ENCODE measurements at places on chromosomes 6 and 20.
A peak's percentile ranks its signal among the peaks of the same experiment; 100 is the strongest.

GRCh38 chr20:33719277-33719988 is 677 bp downstream of the PXMP4 start:
- DNase-seq, result no peak

GRCh38 chr20:10854976-10855375 is 181.2 kb upstream of the JAG1 start:
- DNase-seq, result no peak

DNA sequence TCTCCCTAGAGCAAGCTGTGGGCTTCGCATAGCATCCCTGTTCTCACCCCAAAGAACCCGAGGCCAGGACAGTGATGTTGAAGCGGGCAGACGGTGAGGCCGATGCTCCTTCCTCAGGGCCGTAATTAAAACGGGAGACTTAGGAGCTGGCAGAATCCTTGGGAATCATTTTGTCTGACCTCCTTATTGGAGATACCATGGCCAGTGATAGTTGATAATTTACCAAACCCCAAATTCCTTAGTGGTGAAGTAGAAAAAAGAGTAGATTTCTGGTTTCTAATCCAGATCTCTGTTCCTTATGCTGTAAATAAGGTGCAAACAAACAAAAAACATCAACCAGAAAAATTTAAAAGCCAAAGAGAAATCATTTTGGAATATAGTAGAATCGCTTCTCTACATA is 361.1 kb upstream of the AGPAT4 start:
- DNase-seq, result no peak

DNA sequence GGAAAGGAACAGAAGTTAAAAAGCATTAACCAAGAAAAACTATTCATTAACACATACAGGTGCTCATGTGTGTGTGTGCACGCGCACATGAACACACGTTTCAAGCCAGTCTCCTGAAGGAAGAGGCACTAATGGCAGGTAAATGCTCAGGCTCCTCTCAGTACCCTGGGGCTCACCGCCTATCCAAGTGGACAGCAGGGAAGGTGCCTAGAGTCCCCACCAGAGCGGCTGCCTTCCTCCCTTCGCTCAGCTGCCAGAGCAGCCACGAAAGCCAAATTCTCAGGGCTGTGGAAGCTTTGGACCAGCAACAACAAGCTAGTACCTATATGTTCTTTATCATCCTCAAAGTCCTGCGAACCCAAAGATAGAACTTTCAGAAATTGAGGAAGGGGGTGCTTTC is 42.6 kb downstream of the PLCG1 start:
- DNase-seq, result no peak

- DNase-seq, result no peak
Measured at GRCh38 chr20:10653599-10654249, 20.1 kb downstream of the JAG1 start.

DNA sequence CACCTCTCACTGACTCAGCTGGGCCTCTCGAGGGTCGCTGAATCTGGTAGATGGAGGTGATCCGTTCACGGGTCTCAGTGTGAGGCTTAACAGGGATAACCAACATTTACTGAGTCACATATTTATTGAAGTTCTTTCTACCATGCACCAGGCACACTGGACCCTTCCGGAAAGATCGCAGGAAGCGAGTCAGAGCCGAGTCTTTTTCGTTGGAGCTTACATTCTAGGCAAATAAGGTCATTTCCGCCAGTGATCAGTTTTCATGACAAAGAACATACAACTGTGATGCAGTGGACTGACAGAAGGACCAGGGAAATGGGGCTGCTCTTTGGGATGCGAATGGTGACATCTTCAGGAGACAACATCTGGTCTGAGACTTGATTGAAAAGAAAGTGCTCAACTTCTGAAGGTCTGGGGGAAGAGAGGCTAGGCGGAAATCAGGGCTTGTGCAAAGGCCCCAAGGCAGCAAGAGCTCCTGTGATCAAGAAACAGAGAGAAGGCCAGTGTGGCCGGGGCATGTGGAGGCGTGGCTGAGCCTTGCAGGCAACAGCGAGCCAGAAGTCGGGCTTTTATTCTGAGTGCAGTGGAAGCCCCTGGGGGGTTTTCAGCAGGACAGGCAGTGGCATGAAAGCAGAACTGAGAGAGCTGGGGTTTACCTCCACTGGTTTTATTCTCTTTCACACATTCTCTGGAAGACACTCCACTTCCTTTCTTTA is 56.7 kb downstream of the APCDD1L start:
- DNase-seq, result no peak

DNA sequence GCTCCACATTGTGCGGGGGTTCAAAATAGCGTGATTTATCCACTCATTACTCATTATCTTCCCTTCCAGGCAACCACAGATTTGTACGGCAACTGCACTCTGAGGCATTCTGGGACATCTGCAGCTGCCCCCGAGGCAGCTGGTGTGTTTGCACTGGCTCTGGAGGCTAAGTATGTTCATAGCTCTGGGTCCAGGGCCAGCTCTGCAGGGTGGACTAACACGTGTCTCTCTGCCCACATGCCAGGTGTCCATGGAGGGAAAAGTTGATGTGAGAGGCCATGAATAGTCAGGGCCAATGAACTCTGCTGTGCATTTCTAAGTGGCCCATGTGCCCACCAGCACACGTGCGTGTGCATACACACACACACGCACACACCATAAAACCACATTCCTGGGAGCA is 74.9 kb downstream of the BFSP1 start:
- DNase-seq, result no peak

DNA sequence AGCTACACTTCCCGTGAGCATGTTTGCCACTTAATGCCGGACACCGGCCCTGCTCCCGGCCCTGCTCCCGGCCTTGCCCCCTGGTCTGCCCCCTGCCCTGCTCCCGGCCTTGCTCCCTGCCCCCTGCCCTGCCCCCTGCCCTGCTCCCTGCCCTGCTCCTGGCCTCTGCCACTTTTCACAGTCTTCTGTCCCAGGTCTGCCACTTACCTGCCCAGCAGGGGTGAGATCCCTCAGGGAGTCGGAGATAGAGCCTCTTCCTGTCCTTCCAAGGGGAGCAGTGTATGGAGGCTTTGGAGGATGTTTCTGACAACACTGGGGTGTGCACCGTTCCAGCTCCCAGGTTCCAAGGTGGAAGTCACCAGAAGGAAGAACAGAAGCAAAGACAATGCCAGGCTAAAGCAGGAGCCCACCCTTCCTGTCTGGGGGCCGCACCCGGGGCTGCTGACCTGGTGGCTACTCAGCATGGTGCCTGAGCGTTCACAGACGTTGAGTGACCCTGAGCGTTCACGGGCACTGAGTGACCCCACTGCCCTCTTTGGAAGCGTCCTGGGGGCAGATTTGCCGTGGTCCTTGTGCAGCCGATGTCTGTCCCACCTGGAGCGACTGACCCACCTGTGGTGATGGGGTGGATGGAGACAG is 199.8 kb downstream of the DLL1 start:
- DNase-seq, result no peak

DNA sequence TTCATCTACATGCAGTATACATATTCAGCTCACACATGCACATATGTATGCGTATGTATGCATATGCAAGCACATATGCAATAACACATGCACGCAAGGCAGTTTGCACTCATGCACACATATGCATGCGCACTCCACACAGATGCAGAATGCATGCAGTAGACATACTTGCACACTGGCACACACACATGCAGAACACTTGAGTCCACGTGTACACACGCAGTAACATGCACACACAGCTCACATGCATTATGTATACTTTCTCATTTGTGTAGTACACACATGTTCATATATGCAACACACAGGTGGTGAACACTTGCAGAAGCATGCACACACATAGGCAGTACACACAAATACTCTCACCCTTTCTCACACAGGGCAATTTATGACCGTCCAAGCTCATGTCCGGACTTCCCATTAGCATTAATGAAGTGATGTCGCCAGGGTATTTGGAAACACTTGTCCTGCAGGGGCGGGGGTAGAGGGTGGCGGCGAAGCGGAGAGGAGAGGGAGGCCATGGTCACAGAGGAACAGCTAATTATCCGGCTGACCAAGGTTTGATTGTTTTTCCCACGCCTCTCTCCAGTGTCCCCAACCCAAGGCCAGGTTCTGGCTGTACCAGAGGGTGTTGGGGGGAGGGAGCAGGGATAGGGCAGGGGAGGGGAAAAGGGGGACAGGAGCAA is 91.3 kb downstream of the VEGFA start:
- no peak for DNase-seq

GRCh38 chr20:23125159-23125558 is 39.0 kb upstream of the CD93 start:
- peak; percentile 70 for DNase-seq

DNA sequence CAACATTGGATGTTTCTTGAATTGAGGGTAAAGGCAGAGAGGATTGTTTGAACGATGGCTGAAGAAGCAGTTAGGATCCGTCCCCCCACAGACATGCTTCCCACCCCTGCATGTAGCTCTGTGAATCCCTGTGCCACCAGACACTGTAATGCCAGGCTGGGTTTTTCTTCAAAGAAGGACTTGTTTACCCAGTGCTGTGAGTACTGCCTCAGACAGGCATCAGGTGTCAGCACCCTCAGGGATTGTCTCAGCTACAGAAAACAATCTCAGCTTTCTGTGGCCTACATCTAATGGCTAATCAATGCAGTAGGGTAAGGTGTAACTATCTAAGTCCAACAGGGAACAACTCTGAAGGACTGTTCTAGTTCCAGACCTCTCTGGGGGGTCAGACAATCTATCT is 853.0 kb upstream of the EPHA7 start:
- DNase-seq, result no peak

DNA sequence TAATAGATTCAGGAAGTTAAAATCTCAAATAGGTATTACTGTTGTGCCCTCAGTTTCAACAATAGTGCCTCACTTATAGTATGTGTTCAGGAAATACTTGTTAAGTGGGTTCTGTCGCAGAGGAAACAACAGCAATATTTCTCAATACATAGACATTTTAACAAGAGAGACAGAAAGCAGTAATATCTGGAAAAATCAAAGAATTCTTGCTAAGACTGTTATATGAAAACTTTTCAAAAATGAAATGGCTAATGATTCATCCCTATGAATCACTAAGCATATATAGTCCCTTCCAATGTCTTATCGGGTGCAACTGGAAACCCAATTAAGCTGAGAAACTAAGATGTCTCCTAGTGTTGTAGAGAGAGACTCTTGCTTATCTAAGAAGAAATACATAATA is 668.9 kb downstream of the TFAP2A start:
- no peak for DNase-seq

DNA sequence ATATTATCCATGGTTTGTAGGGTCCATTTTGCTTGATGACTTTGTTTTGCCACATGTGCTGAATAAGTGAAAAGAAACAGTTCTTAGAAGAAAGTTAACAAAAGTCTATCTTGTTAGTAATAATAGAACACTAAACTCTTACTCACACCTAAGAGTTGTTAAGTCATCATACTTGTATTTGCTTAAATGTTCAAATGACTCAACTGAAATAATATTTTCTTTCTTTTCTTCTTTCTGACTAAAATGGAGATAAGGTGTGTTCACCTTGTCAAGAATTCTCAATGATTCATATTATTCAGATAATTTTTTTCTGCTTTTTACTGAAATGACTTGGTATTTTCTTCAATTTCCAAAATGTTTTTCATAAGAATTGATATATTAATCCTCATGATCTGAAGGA is 327.2 kb downstream of the HTR1B start:
- DNase-seq, result no peak

DNA sequence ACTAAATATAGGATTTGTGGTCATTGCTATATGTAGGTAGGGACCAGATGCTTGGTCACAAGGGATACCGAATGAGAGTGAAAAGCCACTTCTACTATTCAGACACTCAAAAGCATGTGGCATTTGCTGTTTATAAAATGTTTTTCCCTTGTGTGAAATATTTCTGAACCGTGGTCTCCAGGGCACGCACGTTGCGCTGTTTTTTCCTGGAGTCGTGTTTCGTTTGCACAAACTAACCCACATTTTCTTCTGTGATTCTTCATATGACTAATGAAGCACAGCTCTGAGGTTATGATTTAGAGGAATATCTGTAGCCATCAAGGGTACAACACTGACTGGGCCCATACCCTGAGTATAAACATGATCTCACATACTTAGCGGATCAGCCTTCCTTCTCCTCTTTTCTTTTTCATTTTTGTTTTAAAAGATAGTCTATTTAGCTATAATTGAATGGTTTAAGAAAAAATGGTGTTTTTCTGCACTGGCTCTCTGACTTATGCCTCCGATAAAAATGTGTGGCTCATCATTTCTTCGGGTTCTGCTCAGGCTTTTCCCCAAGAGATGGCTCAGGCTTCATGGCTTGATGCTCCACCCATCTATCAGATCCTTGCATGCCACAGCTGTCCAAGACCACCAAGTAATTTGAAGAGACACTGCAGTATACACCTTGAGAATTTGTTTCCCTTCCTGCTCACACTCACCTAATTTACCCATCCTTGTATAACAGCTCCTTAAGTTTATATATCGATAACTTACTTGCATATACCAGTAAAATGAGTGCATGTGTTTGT is 59.9 kb upstream of the HBS1L start:
- no peak for DNase-seq

- peak; percentile 31 for DNase-seq
Measured at GRCh38 chr6:153231048-153231646, 100.1 kb upstream of the RGS17 start.

DNA sequence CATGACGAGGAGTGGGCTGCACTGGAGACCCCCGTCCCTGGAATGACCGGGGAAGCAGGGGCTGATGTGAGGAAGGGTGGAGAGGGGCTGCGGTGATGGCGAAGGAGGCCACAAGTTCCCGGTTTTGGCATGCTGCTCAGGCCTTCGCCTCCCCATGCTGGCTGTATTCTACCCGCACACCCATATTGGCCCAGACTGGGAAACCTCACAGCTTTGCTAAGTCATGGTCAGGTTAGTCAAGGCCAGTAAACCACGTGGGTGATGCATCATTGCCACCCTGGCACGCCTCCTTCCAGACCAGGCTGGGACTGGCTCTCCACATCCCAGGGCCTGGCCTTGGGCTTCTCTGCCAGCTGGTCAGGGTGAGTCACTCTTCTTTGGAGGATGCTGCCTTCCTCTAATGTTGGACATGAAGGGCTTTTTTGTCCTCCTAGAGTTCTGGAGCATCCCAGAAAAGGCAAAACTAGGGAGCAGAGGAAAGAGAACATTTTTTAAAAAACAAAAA is 53.8 kb downstream of the PCNA start:
- no peak for DNase-seq

- DNase-seq, result no peak
Measured at GRCh38 chr6:170376386-170377043, 70.0 kb downstream of the FAM120B start.

- DNase-seq, result peak; percentile 35
Measured at GRCh38 chr6:52049252-52050050, 38.0 kb downstream of the PKHD1 start.

DNA sequence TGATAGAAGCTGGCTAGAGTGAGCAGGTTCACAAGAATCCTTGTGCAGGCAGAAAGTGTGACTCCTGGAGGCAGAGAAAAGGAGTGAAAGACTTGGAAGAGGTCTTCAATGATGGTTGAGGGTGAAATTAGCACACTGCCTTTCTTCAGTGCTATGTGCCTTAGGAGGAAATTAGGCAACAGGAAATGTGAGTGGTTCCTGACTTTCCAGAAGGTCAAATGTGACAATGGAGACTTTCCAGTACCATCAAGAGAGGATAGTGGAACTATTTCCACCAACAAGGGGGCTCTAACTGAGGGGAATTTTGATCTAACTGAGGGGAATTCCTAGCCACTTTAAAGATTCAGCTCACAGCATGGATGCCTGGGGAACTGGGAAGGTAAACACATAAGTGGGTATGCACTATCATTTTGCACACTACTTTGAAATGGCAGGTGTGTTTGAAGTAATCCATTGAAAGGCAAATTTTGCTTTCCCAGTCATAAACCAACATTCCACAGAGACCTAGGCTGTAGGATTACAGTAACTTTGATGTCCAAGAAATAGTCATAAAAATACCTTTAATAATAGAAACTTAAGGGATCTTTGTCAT is 90.0 kb downstream of the PERP start:
- no peak for DNase-seq
